CD4-positive, alpha-beta memory T cell (primary cell): ENCODE measurements at places on chromosomes 6 and 20. TPM values are rescaled to one million over a fixed set of nuclear protein-coding genes. Genes with fewer than 3 reads are reported as not detected.
A peak's percentile ranks its signal among the peaks of the same experiment; 100 is the strongest.

The ID4 gene
- not detected for total RNA-seq

DNA sequence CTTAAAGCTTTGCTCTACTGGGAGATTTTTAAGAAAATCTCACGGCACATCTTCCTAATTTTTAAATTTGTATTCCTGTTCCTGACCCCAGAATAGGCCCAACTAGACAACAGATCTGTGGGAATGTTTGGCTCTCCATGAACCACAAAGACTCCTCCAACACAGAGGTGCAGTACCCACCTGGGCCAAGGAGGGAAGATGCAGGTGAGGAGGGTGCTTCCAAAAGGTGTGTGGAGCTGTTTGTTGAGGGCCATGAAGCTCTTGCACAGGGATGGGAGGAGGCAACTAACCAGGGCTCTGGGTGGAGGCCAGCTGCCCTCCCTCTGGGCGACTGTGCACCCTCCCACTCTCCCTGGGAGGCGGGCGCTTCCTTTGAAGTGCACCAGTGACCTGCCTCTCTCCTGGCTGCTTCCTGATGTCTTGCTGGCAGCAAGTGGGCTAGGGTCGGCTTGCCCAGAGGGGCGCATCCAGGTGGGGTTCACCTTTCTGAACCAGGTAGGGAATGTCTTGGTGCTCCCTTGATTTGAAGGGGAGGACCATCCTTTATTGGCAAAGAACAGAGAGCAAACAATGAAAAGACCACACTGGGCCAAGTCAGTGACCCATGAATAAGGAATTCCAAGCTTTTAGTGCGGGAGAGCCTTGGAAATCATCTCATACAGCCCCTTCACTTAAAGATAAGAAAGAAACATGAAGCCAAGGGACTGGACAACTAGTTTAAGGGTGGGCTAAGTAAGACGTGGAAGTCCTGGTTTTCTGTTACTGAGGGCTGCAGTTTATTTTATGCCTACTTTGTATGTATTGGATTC, 76.0 kb downstream of the ANKRD6 start:
- no peak for DNase-seq

The SAMHD1 gene
- 216 TPM for total RNA-seq

GRCh38 chr6:31272436-31272835, 544 bp upstream of the HLA-C start:
- peak; percentile 29 for DNase-seq

The SLC17A1 gene
- 0.19 TPM for total RNA-seq

- no peak for DNase-seq
Measured at GRCh38 chr20:44223721-44224120, 13.2 kb upstream of the OSER1 start.

DNA sequence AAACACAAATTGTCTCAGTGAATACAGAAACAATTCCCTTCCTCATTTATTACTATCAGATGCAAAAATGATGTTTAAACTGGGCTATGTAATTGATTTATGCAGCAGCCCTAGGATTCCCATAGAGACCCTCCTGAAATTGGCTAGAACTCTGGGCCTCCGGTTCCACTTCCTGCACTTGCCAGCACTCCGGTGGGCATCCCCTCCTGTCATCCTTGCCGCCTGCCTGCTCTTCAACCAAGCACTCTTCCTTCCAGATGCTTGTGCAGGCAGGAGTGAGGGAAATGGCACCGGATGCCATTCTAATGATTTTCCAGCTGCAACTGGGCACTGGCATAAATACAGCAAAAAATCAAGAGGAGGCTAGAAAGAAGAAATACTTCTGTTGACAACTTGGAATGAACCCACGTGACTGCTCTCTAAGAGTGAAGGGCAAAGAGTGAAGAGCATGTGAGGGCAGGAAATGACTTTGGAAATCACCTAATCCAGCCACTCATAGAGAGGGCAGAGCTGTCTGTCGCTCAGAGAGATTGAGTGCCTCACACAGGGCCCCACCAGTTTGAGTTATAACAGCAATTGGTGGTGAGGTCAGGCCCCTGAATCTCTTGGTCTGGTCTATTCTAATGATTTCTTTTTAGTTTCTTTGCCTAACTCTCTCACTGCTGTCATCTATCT, 3.7 kb upstream of the NEDD9 start:
- peak; percentile 61 for DNase-seq

DNA sequence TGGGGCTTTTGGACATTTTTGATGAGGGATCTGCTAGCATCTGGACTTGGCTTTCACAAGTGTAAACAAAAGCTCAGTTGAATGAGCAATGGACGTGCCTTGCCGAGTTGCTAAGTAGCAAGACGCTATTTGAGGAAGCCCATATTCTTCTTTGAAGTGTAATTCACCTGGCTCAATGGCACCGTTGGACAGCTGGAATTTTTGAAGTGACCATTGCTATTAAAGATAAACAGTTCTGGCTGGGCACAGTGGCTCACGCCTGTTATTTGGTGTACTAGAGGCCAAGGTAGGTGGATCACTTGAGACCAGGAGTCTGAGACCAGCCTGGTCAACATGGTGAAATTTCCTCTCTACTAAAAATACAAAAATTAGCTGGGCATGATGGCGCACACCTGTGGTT, 88.8 kb upstream of the SOX4 start:
- DNase-seq = no peak

GRCh38 chr6:79467716-79468115, 69.5 kb downstream of the LCA5 start:
- DNase-seq = no peak

DNA sequence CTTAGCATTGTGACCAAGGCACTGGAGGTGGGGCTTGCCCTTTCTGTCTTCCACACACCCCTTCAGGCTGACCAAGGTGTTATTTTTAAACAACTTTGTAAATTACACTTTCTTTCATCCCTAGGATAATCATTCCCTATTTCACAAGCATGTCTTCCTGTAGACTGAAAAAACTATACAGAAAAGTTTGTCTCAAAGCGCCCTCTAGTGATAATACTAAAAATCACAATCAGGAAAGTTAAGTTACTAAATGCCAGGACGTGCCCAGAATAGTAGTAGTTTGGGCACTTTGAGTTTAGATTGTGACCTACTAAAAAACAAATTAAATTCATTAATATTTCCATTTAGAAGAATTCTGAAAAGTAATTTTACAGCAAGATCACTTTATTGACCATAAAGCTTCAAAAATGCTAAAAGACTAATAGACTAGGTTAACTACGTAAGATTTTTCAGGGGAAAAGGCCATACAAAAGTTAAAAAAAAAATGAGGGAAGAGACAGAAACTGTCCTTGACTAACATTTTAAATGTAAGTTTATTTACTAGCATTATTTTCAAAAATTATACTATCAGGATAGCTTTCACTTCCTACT, 123.3 kb upstream of the DUSP22 start:
- DNase-seq = peak; percentile 35

- no peak for DNase-seq
Measured at GRCh38 chr6:165967810-165968407, 199.7 kb downstream of the TBXT start.

- DNase-seq = no peak
Measured at GRCh38 chr6:149500096-149500495, 15.3 kb upstream of the ZC3H12D start.

GRCh38 chr6:131949909-131950766, 1.0 kb downstream of the CCN2 start:
- DNase-seq = no peak

The CRISP3 gene
- total RNA-seq = not detected

GRCh38 chr20:44967207-44967807, 995 bp downstream of the STK4 start:
- DNase-seq = peak; percentile 67

The HSPA1A gene
- 69.9 TPM for total RNA-seq

The NKAIN2 gene
- not detected for total RNA-seq

DNA sequence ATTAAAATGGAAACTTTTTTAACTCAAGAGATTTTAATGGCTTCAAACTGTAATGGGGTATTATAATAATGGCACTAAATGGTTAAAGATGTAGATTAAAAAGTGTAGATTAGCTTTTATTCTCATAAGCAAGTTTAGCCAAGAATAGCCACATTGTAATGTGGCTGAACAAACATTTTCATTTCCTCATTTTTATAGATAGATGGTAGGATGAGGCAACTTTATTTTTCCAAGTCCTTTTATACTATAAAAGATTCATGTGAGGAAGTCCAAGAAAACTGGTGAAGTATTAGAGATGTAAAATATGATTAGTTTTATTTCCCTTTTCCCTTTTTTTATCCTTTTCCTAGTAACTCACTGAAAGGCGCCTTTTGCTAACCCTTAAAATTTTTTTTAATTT, 88.8 kb downstream of the ATRN start:
- DNase-seq = no peak

DNA sequence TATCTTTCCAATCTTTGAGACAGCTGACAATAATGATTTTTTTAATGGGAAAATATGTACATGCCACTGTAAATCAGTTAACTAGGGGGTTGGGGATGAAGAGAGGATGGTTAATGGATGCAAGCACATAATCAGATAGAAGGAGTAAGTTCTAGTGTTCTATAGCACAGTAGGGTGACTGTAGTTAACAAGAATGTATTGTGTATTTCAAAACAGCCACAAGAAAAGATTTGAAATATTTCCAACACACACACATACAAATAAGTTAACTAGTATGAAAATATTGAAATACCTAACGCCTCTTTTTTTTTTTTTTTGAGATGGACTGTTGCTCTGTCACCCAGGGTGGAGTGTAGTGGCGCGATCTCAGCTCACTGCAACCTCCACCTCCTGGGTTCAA, 153.4 kb upstream of the SALL4 start:
- no peak for DNase-seq

- DNase-seq = no peak
Measured at GRCh38 chr6:139850512-139850911, 476.1 kb upstream of the CITED2 start.

GRCh38 chr6:2960935-2961334, 10.4 kb downstream of the SERPINB6 start:
- no peak for DNase-seq

The DPPA5 gene
- not detected for total RNA-seq

DNA sequence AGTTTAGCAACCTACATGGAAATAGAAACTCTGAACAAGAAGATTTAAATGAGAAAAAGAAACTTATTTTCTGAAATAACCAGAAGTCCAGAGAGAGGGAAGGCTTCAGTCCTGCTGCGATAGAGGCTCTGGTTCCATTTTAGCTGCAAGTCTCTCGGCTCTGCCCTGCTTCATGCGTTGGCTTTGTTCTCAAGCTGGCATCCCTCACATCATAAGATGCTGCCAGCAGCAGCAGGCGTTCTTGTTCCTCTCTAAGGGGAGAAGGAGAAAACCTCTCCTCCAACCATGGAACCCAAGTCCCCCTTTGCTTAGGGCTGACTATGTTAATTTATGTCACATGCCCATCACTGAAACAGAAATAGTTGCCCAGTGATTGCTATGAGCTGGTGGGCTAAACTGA, 46.4 kb upstream of the PMEPA1 start:
- DNase-seq = no peak

- no peak for DNase-seq
Measured at GRCh38 chr6:13422681-13423221, 64.6 kb downstream of the GFOD1 start.

The LY6G6C gene
- not detected for total RNA-seq

The LRP11 gene
- 5.6 TPM for total RNA-seq

The CASS4 gene
- 10.9 TPM for total RNA-seq

DNA sequence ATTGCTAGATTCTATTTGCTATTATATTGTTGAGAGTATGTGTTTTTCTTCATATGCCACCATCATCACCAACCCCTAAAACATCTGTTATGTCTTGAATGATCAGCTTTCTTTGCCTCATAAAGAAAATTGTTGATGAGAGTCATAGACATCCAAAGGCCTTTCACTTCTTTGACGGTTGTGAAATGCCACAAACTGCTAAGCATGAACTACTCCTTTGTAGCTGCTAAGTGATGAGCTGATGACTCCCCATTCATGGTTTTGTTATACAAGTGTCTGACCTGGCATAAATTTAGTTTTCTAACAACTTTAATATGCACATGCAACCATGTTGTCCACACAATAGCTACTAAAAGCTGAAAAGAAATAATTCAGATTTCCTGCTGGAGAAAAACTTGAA, 684 bp upstream of the MED23 start:
- no peak for DNase-seq

The DEFB124 gene
- total RNA-seq = not detected

- DNase-seq = no peak
Measured at GRCh38 chr20:5153152-5153467, 26.3 kb downstream of the CDS2 start.

DNA sequence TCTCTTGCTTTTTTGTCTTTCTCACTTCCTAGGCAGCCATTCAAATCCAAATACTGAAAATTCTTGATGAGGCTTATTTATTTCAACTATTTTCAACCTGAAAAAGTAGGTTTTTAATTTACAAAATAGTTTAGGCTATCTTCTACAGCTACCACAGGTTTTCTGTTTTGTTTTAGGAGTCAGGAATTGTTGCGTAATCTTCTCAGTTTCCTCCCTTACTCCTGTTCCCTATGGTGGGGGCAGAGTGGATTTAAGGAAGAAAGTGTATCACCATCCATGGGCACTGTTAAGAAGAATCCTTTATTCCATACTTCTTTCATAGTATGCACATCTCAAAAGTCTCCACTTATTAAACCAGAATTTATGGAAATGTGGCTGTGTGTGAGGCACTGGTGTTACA, 182.4 kb downstream of the KHDC1L start:
- no peak for DNase-seq

- DNase-seq = no peak
Measured at GRCh38 chr6:64482631-64483030, 847.0 kb downstream of the PHF3 start.
